Activated naive CD4-positive, alpha-beta T cell treated with anti-CD3 and anti-CD28 coated beads, Interleukin-2, amount 50 U/mL, for 72 hours (primary cell): ENCODE measurements at places on chromosomes 3 and 15.
A peak's percentile ranks its signal among the peaks of the same experiment; 100 is the strongest.

DNA sequence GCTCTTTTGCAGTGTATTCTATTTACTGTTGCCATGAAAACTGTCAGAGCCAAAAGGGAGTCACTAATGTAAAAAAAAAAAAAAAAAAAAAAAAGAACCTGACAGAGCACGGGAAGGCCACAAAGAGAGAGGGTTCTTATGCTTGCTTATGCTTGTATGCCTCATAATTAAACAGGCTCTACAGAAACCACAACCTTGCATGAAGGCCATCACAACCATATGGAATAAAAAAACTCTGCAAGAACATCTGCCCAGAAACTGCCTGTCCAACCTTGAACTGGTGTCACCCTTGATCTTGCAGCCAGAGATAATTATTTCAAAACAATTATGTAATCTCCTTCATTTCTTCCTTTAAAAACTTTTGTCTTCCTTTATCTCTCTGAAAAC lies 50.1 kb downstream of the CFAP20DC start:
- DNase-seq: no peak

GRCh38 chr15:53869044-53869805 lies 109.0 kb upstream of the UNC13C start:
- no peak for DNase-seq

DNA sequence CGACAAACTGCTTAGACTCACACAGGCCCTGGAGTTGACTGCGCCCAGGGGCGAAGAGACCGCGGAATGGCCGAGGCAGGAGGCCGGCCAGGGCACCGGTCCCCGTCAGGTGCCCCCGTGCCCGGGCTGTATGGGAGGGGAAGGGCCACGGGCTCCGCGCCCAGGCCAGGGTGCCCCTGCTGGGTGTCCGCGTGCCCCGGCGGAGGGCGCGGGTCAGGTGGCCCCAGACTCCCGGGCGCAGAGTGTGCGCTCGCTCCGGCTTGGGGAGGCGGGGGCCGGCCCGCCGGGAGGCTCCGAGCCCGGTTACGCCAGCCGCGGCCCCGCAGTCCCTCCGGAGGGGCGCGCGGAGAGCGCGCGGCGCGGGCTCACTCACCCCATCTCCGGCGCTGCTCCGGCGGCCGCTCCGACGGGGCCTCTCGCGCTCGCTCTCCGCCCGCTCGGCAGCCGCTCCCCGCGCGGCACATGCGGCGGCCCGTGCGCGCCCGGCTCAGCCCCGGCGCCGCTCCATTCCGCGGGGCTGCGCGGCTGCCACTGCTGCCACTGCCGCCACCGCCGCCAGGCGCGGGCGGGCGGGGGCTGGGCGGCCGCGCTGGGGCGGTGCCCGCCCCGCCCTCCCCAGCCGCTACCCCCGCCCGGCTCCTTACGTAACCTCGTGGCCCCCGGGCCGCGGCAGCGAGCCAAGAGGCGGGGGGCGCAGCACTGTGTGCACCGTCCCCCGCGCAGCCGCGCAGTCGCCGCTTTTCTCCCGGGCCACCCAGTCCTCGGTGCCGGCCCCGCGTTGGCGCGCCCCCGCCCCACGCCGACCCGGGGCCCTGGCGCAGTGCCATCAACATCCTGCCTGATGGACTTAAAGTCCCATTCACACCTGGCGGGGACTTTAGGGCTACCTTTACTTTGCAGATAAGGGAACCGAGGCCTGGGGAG lies at the start of gene HOMER2:
TSS of gene HOMER2 (minus strand) at position 563 of the 924 bp plus-strand sequence. CDS start at position 378, 185 bp downstream.
- peak; percentile 19 for DNase-seq

GRCh38 chr3:71219744-71220638 lies 363.5 kb downstream of the FOXP1 start:
- DNase-seq: peak; percentile 68

GRCh38 chr3:165148876-165149441 lies 47.2 kb downstream of the SLITRK3 start:
- no peak for DNase-seq
